ENCODE measurements at places on chromosomes 4 and X. TPM values are rescaled to one million over a fixed set of nuclear protein-coding genes. Genes with fewer than 3 reads are reported as not detected.
A peak's percentile ranks its signal among the peaks of the same experiment; 100 is the strongest.

AFF1 gene
- total RNA-seq = 46.1 TPM

DOK7 gene
- not detected for total RNA-seq

MTMR8 gene
- 5.8 TPM for total RNA-seq

SRPX2 gene
- total RNA-seq = not detected

CAPN6 gene
- total RNA-seq = not detected

ABCD1 gene
- 4.8 TPM for total RNA-seq

ATP8A1 gene
- total RNA-seq = 23.9 TPM

MMRN1 gene
- not detected for total RNA-seq

DNA sequence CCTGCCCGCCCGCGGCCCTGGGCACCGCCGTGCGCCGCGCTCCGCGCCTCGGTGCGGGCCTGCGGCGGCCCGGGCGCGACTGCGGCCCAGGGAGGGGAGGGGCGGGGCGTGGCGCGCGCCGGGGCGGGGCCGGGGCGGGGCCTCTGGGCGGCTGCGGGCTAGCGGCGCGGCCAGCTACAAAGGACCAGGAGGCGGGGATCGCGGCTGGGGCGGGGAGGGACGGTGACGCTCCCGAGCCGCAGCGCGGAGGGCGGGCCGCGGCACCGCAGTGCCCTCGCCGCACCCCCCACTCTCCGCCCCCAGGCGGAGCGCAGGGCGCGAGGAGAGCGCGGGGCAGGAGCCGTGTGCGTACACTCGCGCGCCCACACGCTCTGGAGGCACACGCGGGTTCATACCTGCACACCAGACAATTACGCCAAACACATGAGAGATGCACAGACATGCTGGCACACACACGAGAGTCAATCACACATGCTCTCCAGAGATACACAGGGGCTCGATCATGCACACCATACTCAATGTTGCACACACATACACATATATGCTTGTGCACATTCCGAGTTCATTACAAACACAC is at the start of gene CRMP1:
TSS of gene CRMP1 (minus strand) at position 83 of the 577 bp plus-strand sequence. CDS start 117 bp downstream, outside the sequence.
- H3K36me3 ChIP-seq = no peaks in the 10 kb centered on the region
- H3K27me3 ChIP-seq = peaks cover 53% of the 10 kb centered on the region
- H3K4me1 ChIP-seq = peaks cover 6% of the 10 kb centered on the region
- no peak within 1 kb of the TSS for H3K27ac ChIP-seq

GRCh38 chrX:39582091-39582490 is 515.7 kb downstream of the BCOR start:
- no peaks in the 10 kb centered on the region for H3K27me3 ChIP-seq
- peaks cover 21% of the 10 kb centered on the region for H3K4me1 ChIP-seq
- H3K4me3 ChIP-seq = no peak overlapping the region
- H3K36me3 ChIP-seq = no peaks in the 10 kb centered on the region

GRCh38 chrX:9372866-9373265 is 92.0 kb upstream of the TBL1X start:
- H3K27ac ChIP-seq = no peak overlapping the region
- no peaks in the 10 kb centered on the region for H3K36me3 ChIP-seq

GRCh38 chrX:24424948-24425347 is 40.1 kb upstream of the PDK3 start:
- H3K4me1 ChIP-seq = no peaks in the 10 kb centered on the region
- no peaks in the 10 kb centered on the region for H3K36me3 ChIP-seq
- no peaks in the 10 kb centered on the region for H3K27me3 ChIP-seq
- DNase-seq = no peak

- no peaks in the 10 kb centered on the region for H3K4me1 ChIP-seq
- no peak overlapping the region for H3K27ac ChIP-seq
- no peak overlapping the region for H3K4me3 ChIP-seq
- no peak for DNase-seq
- no peaks in the 10 kb centered on the region for H3K36me3 ChIP-seq
These were observed 415 bp upstream of the TENM3 start for GRCh38 chr4:182242787-182243186.

DNA sequence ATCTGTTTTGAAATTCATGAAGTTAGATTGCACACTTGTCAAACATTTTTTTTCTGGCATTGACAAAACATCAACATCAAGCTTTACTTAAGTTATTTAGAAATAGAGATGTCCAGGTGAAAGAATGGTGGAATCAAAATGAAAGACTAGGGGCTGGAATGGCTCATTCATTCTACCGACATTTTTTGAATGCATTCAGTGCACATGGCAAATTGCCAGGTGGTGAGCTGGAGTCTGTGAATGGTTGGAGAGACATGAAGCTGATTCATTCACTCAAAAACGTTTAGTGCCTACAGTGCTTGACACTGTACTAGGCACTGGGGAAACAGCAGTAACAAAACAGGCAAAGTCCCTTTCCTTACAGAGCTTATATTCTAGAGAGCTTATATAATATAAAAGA is 292.4 kb downstream of the PPP1R2C start:
- H3K4me3 ChIP-seq = no peak overlapping the region
- no peak overlapping the region for H3K27ac ChIP-seq
- no peaks in the 10 kb centered on the region for H3K4me1 ChIP-seq
- no peaks in the 10 kb centered on the region for H3K27me3 ChIP-seq
- no peak for DNase-seq
- no peaks in the 10 kb centered on the region for H3K36me3 ChIP-seq

DNA sequence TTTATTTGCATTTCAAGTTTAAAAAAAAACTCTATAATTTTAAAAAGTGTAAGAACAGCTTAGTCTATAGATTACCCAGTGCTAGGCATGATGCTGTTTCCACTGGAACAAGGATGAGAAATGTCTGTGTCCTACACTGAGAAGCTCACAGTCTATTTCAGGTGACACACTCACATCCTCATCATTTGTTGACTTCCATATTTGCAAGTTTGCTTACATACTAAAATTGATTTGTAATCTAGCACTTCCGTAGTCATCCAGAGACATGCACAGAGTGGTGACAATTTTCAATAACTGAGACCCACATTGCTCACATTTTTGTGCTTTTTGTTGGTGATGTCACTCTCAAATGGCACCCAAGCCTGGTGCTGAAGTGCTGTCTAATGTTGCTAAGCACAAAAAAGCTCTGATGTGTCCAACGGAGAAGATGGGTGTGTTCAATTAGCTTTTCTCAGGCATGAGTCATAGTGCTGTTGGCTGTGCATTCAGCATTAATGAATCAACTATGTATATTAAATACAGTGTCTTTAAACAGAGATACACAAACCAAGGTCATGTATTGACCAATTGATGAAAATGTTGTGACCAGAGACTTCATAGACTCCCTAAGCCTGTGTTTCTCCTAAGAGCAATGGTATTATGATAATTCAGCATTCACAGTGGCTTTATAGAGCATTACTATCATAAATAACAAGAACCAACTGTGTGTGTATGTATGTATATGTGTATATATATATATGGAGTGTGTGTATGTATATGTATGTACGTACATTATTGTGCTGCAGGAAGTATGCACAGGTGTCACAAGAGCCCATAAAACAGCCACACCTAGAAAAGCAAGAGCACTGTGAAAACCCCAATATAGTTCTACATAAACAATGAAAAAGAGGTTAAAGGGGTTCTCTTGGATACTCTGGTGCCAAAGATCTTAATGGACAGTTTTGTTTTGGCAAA is 31.2 kb upstream of the VCX3B start:
- H3K4me1 ChIP-seq = no peaks in the 10 kb centered on the region
- DNase-seq = no peak
- no peaks in the 10 kb centered on the region for H3K27me3 ChIP-seq
- no peaks in the 10 kb centered on the region for H3K36me3 ChIP-seq

DNA sequence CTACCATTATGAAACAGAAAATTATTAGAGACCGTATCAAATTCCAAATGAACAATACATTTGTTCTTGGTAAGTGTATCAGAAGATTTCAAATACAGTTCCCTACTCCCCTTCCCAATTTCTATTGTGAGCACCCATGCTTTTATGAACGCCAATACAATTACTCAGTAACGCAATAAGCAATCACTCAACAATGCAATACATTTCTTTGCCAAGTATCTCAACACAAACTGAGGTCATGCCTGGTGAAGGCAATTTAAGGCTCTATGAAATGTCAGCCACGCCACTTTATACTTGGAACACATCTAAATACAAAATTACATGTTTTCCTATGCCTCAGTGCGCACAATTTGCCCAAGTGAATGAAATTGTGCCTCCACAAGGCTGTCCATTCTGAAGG is 712 bp downstream of the PNPLA4 start:
- no peak overlapping the region for H3K27ac ChIP-seq
- peak overlapping the region; percentile 87 for H3K4me3 ChIP-seq
- DNase-seq = no peak
- H3K36me3 ChIP-seq = peaks cover 4% of the 10 kb centered on the region

GRCh38 chrX:73577361-73577760 is 14.4 kb downstream of the CHIC1 start:
- H3K27ac ChIP-seq = no peak overlapping the region
- H3K4me1 ChIP-seq = peaks cover 16% of the 10 kb centered on the region
- no peak for DNase-seq
- H3K27me3 ChIP-seq = no peaks in the 10 kb centered on the region

GRCh38 chrX:26387906-26388305 is 171.9 kb downstream of the MAGEB5 start:
- no peak for DNase-seq
- no peak overlapping the region for H3K4me3 ChIP-seq
- H3K4me1 ChIP-seq = no peaks in the 10 kb centered on the region
- no peak overlapping the region for H3K27ac ChIP-seq

- no peak for DNase-seq
- peak overlapping the region; percentile 95 for H3K4me3 ChIP-seq
- H3K27ac ChIP-seq = no peak overlapping the region
- H3K36me3 ChIP-seq = peaks cover 5% of the 10 kb centered on the region
These were observed 1.2 kb downstream of the RAB33B start for GRCh38 chr4:139455126-139455538.

DNA sequence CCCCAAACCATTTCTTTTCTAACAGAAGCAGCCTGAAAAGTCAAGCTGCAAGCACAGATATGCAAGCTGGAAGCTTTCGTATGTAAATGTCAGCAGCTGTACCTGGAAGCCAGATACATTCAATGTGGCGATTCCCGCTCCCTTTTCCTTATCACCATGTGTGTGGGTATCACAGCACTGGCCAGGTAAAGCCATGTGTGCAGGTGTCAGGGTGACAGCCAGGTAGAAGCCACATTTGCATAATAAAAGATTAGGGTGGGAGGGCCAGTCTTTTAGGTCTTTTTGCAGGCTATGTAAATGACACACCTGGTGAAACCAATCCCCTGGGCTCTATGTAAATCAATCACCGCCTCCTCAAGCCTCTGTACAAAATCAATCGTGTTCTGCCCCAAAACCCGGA is 50.1 kb downstream of the RXFP1 start:
- no peak overlapping the region for H3K4me3 ChIP-seq
- no peaks in the 10 kb centered on the region for H3K36me3 ChIP-seq
- no peaks in the 10 kb centered on the region for H3K4me1 ChIP-seq
- DNase-seq = no peak
- no peak overlapping the region for H3K27ac ChIP-seq

DNA sequence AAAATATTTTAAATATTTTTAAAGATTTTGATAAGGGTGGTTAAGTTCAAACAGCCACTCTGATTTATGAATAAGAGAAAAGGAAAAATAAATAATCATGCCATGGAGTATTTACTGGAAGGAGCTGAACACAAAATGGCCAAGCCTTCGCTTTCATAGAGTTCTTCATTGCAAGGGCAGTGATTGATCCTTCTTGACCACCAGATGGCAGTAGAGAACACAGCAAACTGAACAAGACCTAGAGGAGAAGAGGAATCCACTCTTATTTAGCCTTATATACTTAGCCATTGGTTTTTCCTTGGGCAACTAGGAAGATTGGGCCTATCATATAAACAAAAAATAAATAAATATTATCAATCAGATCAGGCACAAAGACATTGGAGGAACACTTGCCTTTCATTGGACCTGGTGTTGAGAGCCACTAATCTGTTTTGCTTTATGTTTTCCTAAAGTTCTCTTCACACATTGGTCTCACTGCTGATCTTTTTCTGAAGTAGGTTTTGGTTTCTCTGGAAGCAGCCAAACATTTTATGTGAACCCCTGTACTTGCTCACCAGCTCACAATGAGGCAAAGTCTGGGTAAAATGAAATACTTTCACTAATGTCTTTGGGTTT is 58.1 kb upstream of the PARM1 start:
- H3K27ac ChIP-seq = no peak overlapping the region
- no peaks in the 10 kb centered on the region for H3K4me1 ChIP-seq
- DNase-seq = no peak

DNA sequence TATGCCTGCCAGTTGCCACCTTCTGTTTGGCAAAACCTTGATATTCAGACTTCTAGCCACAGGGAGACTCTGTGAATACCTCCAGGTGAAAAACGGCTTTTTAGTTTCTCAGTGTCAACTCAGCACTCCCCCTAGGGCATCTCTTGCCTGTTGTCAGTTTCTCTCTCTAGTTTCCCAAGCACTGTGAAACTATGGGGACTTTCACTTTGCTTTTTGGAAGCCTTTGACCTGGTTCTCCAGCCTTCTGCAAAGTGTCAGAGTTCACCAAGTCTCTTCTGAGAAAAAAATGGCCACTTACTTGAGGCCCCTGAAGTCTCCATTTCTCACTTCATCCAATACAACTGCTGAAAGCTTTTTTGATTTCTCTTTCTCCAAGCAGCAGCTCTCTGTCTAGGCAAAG is 521.5 kb downstream of the INPP4B start:
- H3K27ac ChIP-seq = peak overlapping the region; percentile 58
- peaks cover 35% of the 10 kb centered on the region for H3K36me3 ChIP-seq
- no peak overlapping the region for H3K4me3 ChIP-seq
- peaks cover 71% of the 10 kb centered on the region for H3K4me1 ChIP-seq
- DNase-seq = no peak

DNA sequence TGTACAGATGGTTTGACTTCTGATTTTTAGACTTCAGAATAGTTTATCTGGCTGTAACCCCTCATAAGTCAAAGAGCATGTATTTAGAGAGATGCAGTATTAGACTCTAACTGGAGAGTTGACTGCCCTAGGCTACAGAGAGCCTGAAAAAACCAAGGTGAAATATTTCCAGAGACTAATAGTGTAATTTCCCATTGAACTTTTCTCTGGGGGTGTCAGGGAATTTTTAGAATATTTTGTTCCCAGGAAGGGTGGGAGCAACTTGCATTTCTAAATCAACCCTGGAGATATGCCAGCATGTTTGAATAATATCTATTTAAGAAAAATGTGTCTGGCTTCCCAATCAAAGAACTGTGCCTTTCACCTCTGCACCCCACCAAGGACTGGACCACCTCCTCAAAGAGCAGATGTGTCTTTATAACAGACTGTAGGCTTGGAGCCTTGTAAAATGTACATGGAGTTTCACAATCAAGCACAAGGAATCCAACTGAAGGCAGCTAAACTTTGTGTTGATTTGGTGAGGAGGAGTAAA is 2.0 kb downstream of the ANXA3 start:
- H3K36me3 ChIP-seq = no peaks in the 10 kb centered on the region
- no peak overlapping the region for H3K4me3 ChIP-seq
- no peak overlapping the region for H3K27ac ChIP-seq
- DNase-seq = no peak
- peaks cover 38% of the 10 kb centered on the region for H3K27me3 ChIP-seq

GRCh38 chr4:120132935-120133334 is 66.3 kb upstream of the MAD2L1 start:
- no peaks in the 10 kb centered on the region for H3K4me1 ChIP-seq
- H3K27me3 ChIP-seq = peaks cover 1% of the 10 kb centered on the region
- H3K27ac ChIP-seq = no peak overlapping the region
